ENCODE measurements at places on chromosomes 5 and 9. TPM values are rescaled to one million over a fixed set of nuclear protein-coding genes. Genes with fewer than 3 reads are reported as not detected.

DNA sequence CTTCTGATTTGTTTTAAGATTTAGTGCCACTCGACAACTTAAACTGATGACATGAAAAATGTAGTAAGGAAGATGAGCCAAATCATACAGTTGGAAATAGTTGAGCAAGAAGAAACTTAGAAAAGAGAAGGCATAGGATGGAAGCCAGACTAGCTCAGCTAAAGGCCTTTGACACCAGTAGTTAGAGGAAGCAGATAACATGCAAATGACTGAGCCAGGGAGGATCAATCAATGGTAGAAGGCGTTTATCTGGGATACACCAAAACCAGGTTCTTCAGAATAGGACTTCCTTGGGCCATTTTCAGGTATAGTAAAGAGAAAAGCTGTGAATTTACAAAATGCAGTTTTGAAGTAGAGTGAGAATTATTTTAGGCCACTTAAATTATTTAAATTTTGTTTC lies 3.2 kb downstream of the TDRD7 start:
- DNase-seq: no peak

The PCDHGA6 gene
- 1.2 TPM for polyA plus RNA-seq

GRCh38 chr5:856531-857425 lies 6.0 kb upstream of the ZDHHC11 start:
- DNase-seq: no peak

The ZNF354B gene
- polyA plus RNA-seq: 18.6 TPM

The F12 gene
- 1.2 TPM for polyA plus RNA-seq

- DNase-seq: no peak
Observed at GRCh38 chr9:92064711-92065110, 50.5 kb downstream of the SPTLC1 start.
